ENCODE measurements at places on chromosomes 3 and 15.

DNA sequence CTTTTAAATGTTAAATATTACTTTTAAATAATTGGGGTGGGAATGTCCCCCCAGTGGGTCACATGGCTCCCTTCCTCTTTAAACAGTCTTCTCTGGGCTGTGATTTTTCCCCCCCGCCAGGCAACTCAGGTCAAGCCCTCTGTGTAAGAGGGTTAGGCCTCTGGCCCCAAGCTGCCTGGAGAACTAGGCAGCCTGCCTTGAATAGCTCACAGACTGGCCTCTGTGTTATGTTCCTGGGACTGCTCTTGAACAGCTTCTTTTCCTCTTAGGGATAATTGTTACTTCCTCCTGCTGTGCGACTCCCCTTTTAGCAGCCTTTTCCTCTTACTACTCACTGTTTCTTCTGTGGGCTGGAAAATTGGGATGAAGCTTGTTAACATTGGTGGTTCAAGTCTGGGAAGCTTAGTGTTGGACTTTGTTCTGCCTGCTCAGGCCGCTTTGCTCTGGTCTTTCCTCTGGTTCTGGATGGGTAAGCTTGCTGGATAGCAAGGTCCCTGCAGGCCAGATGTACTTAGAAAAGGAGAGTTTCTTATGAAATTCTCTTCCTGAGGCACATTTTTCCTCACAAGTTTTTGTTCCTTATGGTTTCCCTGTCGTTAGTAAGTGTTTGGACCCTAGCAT lies 2.2 kb downstream of the TEX264 start:
- no peak for DNase-seq

- no peak for DNase-seq
Observed at GRCh38 chr3:28577941-28578500, 229.4 kb upstream of the AZI2 start.

DNA sequence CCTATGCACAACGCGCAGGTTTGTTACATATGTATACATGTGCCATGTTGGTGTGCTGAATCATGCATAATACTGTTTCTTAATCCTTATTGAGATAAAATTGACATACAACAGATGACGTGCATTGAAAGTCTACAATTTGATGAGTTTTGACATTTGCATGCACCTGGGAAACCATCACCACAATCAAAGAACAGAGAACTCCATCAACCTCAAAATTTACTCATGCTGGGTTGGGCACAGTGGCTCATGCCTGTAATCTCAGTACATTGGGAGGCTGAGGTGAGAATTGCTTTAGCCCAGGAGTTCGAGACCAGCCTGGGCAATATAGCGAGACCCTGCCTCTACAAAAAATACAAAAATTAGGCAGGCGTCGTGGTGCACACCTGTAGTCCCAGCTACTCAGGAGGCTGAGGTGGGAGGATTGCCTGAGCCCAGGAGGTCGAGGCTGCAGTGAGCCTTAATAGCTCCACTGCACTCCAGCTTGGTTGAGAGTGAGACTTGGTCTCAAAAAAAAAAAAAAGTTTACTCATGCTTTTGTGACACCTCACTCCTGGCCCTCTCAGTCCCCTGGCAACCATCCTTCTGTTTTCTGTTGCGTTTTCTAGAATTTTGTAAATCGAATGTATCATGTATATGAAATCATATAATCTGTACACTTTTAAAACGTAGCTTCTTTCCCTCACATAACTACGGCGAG lies 56.6 kb downstream of the BHLHE40 start:
- no peak for DNase-seq

- no peak for DNase-seq
Observed at GRCh38 chr3:15660055-15660935, 58.8 kb downstream of the BTD start.

DNA sequence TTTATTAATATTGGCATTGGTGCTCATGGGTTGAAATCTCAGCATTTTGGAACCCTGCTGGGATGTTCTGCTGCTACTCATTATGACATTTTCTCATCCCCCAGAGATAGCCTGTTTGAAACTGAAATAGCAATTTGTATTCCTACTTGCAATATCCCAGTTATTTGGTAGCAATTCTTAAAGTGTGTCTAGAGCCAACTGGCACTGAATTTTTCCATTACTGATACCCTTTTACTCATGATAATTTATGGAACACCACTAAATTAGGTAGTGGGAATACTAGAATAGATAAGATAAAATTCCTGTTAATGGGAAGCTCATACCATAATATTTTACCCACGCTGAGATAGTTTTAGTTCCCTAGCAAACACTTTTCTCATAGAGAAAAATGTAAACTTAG lies 309.3 kb downstream of the SV2B start:
- DNase-seq: no peak

GRCh38 chr3:50317300-50317699 lies 5.2 kb downstream of the HYAL2 start:
- DNase-seq: no peak

- DNase-seq: no peak
Observed at GRCh38 chr15:62494197-62494596, 329.1 kb upstream of the C2CD4B start.

GRCh38 chr3:191388823-191389222 lies 58.5 kb upstream of the UTS2B start:
- DNase-seq: no peak

- no peak for DNase-seq
Observed at GRCh38 chr15:50192926-50193620, 11.1 kb downstream of the SLC27A2 start.

DNA sequence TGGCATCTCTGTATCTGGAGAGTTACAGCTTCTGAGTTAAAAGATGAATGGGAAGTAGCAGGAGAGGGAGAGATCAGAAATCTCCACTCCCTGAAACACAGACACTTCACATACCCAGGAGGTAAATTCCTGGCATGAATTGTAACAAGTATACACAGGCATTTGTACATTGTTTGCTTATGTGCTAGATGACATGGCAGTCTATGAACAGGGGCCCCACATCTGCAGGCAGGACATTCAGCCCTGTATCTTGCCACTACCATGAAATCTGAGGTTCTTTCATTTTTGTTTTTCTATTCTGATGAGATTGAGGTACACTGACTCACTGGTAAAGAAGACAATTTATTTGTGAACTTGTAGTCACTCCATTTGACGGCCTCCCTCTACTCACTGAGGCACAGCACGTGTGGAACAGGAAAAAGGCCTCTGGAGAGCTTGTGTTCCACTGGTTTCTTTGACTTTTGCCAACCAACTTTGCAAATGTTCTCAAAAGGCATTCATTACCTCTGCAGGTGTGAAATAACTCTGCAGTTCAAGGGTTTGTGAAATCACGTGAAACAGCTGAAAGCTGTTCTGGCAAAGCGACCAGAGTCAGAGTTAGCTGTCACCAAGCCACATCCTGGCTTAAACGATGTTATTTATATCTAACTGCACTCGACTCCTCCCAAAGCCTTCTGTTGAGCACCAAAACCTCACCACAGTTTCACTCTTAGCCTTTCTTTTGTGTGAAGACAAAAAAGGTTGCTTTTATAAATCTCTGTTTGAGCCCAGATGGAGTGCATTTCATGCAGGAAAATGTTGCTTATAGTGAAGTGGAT lies 401.3 kb upstream of the CFAP20DC start:
- peak; percentile 7 for DNase-seq

GRCh38 chr3:138241061-138241460 lies 54.0 kb downstream of the ARMC8 start:
- no peak for DNase-seq

- DNase-seq: no peak
Observed at GRCh38 chr15:57762302-57762701, 55.8 kb downstream of the POLR2M start.

- DNase-seq: no peak
Observed at GRCh38 chr3:192825657-192826200, 91.9 kb downstream of the MB21D2 start.

DNA sequence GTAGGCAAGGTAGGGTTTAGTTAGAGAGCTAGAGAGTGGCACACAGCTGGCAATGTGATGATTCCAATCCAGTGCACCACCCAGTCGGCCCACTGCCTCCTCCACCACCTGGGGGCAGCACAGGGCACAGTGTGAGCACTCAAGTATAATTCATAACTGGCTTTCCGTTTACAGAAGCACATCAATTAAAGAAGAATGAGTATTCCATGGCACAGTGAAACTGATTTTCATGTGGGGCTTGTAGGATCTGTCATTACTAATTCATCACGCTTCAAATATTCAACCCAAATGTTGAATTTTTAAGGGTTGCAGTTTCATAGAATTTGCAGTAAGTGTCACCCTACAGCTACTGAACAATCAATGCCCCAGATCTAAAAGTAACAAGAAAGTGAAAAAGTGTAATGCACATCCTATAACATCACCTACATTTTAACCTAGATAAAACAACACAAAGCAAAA lies 149.9 kb downstream of the IGSF11 start:
- DNase-seq: peak; percentile 75

GRCh38 chr15:62482785-62483429 lies 317.8 kb upstream of the C2CD4B start:
- no peak for DNase-seq

DNA sequence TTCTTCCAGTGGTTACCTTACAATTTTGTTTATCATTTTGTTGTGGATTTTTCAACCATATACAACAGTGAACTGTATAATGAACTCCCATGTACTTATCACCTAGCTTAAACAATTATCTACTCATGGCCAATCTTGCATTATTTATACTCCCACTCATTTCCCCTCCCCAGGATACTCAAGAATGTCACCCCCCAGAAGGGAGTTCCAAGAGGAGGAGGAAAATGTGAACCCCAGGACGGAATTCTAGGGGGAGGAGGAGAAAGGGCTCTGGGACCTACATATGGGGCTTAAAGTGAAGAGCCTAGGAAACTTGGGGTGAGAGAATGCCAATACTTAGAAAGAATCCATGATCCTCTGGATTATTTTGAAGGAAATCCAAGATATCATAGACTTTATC lies 59.3 kb downstream of the TSC22D2 start:
- no peak for DNase-seq

DNA sequence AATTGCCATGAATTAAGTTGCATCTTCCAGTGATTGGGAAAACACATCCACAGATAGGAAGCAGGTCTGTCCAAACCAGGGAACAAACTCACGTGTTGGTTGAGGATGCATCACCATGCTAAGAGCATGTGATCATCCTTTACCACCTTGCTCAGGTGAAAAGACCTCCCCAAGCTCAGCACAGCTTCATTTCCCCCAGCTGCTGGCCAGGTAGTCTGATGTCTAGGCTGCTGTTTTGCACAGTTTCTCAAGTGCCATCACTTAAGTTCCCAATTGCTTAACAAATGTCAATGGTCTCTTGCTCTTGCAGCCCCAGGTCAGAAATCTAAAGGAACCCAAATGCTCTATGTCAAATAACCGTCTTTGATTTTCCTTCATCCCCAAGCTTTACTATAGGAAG lies 34.2 kb downstream of the WNT5A start:
- DNase-seq: no peak

DNA sequence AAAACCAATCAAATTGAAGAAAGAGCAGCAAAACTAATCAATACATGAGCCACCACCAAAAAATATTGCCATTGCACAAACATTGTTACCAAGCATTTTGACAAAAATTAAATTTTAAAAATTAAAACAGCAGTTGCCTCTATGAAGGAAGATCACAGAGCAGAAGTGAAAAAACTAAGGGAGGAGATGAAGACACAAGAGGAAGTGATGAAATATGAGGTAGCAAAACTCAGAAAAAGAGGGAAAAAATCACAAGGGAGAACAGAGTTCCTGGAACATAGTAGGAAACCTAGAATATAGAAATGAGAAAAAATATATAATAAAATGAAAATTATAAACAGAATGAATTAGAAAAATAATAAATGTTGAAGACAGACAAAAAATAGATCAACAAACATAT lies 7.3 kb upstream of the SERPINI2 start:
- no peak for DNase-seq

DNA sequence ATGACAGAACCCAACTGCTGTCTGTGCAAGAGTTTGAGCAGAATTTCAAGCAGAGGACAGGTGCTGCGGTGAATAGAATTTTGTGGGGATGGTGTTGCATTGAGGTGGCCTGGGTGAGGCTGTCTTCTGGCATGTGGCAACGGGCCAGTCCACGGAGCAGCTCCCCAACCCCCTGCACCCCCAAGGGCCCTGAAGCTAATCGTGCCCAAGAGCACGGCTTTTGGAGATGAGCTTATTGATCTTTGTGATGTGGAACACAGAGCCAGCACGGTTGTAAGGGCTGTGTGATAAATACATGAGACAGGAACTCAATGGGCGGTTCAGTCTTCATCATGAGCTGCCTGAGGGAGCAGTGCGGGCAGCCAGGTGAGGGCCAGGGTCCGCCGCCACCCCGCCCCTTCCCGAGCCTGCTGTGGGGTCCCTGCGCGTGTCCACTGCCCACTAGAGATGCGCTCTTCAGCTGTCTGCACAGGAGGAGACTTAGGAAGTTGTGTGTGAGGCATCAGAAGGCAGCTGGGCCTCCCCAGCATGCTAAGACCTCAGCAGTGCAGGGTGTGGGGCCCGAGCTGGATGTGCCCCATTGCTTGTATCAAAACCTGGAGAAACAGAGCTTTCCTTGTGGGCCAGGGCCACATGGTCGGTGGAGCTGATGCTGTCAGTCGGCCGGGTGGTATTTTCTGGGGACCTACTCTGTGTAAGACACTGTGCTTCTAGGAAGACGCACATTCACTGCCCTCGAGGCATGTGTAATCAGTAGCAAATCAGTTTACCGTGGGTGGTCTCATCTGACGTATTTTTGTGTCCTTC lies 90.5 kb downstream of the CHRNA7 start:
- no peak for DNase-seq

- no peak for DNase-seq
Observed at GRCh38 chr3:24060055-24060454, 115.0 kb downstream of the NR1D2 start.

- no peak for DNase-seq
Observed at GRCh38 chr3:186432189-186432588, 70.2 kb upstream of the DGKG start.

GRCh38 chr15:83685916-83686332 lies 32.0 kb downstream of the ADAMTSL3 start:
- DNase-seq: no peak

- no peak for DNase-seq
Observed at GRCh38 chr3:173770796-173771573, 373.4 kb downstream of the NLGN1 start.

DNA sequence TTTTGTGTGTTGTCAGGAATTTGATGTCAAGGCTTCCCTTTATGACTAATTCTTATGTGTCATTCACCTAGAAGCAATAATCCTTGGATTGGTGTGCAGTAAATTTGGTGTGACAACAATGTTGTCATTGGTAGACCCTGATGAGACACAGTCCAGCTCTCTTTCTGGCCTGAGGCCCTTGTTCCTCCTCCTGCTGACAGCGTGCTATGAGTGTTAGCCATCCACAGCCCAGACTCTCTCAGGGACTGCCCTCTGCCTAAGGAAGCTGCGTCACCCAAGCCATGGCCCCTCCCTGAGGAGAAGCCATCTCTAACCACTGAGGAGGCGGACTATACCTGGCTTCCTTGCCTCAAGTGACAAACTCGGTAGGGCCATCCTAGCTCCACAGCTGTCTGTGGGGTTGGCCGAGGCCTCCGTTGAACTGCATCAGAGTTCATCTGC lies 13.3 kb upstream of the TM4SF1 start:
- no peak for DNase-seq

DNA sequence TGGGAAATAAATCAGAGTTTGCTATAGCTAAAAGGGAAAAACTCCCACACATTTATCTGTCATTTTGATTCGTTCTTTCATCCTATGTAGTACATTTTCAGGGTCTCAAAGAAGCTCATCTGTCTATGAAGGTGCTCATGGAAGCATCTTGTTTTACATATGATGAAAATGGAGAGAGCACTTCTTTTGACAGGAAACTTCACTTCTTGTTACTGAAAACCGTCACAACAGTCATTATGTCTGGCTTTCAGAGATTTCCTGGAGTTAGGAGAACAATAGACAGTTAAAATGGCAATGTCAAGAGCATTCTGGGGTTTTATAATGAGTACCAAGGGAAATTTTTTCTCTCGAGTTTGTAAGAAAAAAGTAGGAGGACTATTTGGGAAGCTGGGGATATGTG lies 83.3 kb downstream of the TMEM108 start:
- no peak for DNase-seq
